ENCODE measurements at places on chromosomes 12 and 14.

GRCh38 chr12:31203261-31203660 is 122.7 kb downstream of the SINHCAF start:
- DNase-seq: no peak

- DNase-seq: no peak
Observed at GRCh38 chr12:5018677-5019076, 25.0 kb upstream of the KCNA5 start.

DNA sequence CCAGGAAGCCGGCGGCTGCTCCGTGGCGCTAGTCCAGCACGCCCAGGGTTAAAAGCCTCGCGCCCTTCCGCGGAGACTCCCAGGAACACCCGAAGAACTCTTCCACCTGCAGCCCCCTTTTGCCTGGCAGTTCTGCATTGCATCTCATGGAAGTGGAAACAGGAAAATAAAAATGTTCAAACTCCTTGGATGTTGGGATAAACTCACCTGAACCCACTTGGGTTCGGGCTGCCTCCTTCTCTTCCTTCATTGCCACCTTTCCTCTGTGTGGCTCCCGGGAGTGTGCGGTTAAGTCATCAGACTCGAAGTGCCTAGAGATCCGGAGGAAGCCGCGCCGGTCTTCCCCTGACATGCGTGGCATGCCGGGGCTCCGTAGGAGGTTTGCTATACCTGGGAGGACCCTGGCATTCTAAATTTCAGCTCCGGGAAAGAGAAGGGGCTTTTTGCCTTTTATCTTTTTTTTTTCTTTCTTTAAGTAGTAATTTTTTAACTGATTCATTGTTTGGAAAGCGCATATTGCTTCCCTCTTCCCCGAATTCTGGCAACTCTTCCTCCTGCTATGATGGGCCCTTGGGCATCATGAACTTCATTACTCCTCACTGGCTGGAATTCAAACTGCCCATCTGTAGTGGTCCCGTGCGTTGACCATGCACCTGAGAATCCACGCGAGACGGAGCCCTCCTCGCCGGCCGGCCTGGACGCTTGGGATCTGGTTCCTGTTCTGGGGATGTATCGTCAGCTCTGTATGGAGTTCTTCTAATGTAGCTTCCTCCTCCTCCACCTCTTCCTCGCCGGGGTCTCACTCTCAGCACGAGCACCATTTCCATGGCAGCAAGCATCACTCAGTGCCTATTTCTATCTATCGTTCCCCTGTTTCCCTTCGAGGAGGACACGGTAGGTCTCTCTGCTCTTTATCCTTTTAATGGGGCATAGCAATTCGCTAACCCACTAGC is 931.4 kb downstream of the DIO2 start:
- DNase-seq: no peak

GRCh38 chr14:78196323-78196722 is 26.1 kb downstream of the NRXN3 start:
- DNase-seq: no peak

DNA sequence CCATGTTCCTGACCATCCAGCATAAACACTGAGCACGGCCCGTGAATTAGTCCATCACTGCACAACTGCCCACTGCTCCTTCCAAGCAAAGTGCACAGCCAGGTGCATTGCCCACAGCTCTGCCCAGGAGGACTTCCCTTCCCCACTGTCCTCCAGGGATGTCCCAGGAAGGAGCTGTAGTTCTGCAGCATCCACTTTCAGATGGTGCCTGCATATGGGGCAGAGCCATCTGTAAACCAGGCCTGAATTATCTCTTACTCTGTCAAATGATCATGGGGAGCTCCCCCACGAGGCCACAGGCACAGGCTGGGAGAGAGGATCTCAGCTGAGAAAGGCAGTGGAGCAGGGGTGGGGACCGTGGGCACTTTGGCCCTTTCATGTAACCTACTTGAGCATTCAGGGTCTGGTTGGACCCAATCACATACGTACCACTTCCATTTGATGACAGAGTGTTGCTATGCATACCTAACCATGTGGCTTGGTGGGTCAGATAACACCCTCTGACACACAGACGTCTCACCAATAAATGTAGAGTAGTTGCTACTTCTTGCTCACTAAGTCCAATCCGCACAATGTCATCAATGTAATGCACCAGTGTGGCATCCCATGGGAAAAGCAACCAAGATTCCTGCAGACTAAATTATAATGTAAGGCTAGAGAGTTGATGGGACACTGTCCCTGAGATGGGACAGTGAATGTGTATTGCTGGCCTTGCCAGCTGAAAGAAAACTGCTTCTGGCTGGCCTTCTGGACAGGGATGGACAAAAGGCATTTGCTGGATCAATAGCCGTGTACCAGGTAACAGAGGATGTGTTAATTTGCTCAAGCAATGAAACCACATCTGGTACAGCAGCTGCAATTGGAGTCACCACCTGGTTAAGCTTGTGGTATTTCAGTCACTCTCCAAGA is 113.8 kb upstream of the C14orf180 start:
- DNase-seq: no peak

GRCh38 chr14:103008126-103008525 is 49.2 kb downstream of the CDC42BPB start:
- no peak for DNase-seq

GRCh38 chr14:89481196-89481595 is 64.2 kb upstream of the FOXN3 start:
- DNase-seq: no peak

DNA sequence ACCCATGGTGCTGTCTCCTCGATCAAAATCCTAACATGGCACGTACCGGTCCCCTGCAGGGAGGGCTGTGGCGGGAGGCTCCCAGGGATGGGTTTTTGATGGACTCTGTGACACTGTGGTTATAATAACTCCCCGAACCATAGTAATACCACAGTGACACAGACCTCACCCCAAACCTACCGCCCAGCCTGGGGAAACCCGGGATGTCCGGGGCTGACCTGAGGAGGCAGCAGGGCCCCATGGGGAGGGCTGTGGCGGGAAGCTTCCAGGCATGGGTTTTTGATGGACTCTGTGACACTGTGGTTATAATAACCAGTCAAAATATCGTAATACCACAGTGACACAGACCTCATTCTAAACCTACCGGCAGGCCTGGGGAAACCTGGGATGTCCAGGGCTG is 378.0 kb downstream of the TMEM121 start:
- DNase-seq: no peak

GRCh38 chr14:69796797-69797500 is at the start of gene SLC10A1:
SLC10A1 (minus strand) TSS chr14:69797241; CDS start chr14:69797155, 86 bp downstream.
- DNase-seq: no peak

- no peak for DNase-seq
Observed at GRCh38 chr14:37091651-37092050, 80.8 kb downstream of the SLC25A21 start.

- DNase-seq: no peak
Observed at GRCh38 chr12:9113296-9113986, 2.3 kb downstream of the A2M start.

GRCh38 chr12:1473418-1473817 is 121.0 kb downstream of the FBXL14 start:
- no peak for DNase-seq

GRCh38 chr12:95497031-95497430 is 23.1 kb downstream of the METAP2 start:
- no peak for DNase-seq

- DNase-seq: no peak
Observed at GRCh38 chr14:52950898-52951680, at the start of gene FERMT2. FERMT2 (minus strand) TSS chr14:52951050; CDS start chr14:52950568, 482 bp downstream.

- DNase-seq: no peak
Observed at GRCh38 chr14:48690349-48690748, 895.8 kb downstream of the RPS29 start.

GRCh38 chr12:6840761-6841515 is at the start of gene GNB3:
GNB3 (plus strand) TSS chr12:6840925; CDS start chr12:6841288, 363 bp downstream.
- DNase-seq: no peak

- no peak for DNase-seq
Observed at GRCh38 chr12:60201891-60202290, 606.1 kb downstream of the SLC16A7 start.

GRCh38 chr12:53523131-53523530 is 15.8 kb upstream of the NPFF start:
- DNase-seq: no peak

- no peak for DNase-seq
Observed at GRCh38 chr12:28710882-28711281, 438.2 kb upstream of the FAR2 start.

DNA sequence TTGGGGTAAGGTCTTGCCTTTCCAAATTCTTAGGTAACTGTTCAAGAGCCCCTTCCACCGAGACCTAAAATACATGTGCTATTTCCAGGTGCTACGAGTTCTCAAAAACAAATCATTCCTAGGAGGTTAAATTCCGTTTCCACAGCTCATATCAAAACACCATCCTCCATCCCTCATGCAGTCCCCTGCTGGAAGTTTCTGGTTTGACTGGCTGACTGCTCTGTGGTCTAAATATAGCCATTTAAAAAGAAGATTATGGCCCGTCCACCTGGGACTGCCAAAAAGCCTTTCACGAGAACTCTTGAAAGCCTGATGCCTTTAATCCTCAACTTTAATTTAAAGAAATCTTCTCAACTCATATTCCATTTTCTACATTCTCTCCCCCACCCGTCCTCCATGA is 201.5 kb upstream of the MYL2 start:
- DNase-seq: no peak

GRCh38 chr12:82596483-82596882 is 90.2 kb upstream of the TMTC2 start:
- DNase-seq: no peak

DNA sequence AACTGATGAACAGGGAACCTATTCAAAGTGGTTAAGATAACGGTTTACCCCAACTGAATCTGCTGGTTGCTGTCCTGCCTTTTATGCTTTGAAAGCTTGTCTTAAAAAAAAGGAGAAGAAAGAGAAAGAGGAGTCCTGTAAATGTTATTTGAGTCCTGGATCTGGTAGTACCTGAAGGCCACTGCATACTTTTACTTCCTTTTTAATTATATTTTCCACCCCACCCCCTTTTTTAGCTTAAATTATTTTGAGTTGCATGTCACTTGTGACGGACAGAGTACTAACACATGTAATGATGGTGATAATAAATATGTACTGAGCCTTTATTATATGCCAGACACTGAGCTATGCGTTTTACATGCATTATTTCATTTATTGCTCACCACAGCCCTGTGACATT is 2.5 kb upstream of the AMIGO2 start:
- DNase-seq: no peak

GRCh38 chr12:131694116-131694838 is 16.6 kb upstream of the SFSWAP start:
- no peak for DNase-seq

DNA sequence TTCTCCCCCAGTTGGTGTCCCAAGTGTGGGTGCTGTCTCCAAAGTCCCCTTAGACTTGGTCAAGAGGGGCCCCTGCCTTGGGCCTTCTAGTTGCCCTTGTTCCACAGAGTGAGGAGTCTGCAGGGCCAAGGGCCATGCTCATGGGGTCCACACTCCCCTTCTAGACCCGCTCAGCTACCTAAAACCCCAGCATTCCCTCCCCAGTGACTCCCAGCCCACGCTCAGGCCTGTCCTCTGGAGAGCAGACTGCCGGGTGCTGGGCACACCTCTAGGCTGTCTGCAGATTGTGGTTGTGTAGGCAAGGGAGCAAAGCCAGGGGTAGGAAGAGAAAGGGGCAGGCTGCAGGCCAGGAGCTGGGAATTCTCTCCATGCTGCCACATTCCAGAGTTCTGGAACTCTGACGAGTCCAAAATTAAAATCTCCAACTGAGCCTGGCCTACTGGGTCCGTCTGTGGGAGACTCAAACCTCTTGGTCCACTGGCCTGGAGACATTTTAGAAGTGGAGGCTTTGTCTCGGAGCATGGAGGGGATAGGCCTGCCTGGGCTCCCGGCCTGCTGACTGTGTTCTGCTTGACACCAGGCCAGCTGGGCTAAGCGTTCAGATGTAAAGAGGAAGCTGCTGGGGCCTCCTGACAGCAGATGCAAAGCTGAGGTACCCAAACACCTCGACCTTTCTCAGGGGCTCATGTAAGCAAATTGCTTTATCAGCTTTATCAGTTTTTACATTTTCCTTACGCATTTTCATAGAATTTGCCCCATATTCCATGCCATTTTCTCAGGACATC is 13.7 kb upstream of the KRT5 start:
- DNase-seq: no peak

DNA sequence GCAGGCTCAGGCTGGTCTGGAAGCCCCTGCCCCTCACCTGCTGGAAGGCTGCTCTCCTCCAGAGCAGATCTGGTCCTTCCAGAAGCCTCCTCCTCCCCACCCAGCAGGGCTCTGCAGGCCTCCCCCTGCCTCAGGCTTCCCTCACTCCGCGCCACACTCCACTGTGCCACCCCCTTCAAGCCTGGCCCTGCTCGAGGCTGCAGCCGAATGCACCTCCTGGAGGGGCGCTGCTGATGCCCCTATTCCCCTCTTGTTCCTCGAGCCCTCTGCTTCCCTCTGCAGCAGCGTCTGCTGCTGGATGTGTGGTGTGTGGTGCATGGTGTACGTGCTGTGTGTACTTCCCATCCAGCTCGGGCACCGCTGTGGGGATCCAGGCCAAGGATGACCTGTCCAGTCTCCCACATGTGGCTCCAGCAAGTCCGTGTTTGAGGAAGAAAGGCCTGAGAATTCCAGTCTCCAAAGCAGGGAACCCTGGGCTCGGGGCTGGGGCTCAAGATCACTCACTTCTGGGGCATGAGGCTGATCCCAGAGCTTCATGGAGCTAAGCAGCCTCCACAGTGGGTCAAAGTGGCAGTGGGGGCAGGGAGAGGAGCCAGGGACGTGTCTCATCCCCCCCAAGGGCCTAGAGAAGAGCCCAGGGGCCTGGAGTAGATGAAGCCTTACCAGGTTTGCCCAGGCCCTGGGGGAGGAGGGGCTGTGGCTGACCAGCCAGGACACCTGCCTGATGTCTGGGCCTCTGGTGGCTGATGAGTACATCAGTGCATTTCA is 136.0 kb upstream of the C14orf180 start:
- no peak for DNase-seq

GRCh38 chr12:60100852-60101251 is 505.0 kb downstream of the SLC16A7 start:
- DNase-seq: no peak

DNA sequence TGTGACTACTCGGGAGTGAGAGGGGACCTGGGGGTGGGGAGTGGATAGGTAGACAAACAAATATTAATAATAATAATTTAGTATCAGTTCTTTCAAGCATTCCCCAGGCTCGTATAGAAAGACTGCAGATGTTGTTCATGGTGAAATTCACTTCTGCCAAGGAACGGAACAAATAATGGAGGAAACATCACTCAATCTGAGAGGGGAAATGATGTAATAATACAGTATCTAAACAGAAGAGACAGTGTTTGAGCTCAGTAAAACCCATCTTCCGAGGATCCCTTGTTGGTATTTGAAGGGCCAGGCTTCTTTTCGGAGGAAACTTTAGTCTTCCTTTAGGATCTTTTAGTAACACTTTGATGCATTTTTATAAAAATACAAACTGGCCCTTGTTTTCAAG is 114.2 kb downstream of the KCNK10 start:
- DNase-seq: no peak

DNA sequence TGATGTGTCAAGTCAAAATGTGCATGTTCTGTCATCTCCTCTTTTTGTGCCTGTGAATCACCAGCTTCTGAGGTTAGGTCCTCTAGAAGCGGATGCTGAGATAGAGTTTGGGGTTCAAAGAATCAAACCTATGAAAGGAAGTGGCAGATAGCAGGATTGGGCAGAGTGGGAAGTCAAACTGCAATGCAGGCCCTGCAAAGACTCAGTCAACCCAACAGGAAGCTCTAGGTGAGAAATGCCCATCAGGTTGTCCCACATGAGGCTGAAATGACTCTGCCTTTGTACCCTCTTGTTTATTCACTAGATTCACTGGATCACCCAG is 4.5 kb upstream of the MIA2 start:
- DNase-seq: peak; percentile 19

GRCh38 chr14:105107781-105108515 is 42.7 kb upstream of the GPR132 start:
- no peak for DNase-seq

Measured in activated T-cell treated with anti-CD3 and anti-CD28 coated beads for 1 hour (primary cell).